ENCODE measurements at places on chromosomes 5 and 9.

DNA sequence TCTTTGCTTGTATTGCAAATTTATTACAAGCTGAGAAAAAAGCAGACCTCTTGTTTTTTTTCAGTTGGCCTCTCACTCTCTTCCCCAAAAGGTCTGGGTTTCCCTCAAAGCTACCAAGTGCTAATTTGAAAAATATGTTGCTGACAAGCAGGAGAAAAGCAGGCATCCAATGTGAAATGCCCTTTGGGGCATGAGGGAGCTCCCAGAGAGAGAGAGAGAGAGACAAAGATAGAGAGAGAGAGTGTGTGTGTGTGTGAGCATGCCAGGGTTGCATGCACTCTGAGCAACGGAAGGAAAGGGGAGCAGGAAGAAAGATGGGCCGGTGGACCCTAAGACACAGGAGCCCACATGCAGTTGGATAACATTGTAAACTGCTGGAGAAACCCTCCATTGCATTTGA lies 358.4 kb downstream of the TMEM38B start:
- DNase-seq: no peak

DNA sequence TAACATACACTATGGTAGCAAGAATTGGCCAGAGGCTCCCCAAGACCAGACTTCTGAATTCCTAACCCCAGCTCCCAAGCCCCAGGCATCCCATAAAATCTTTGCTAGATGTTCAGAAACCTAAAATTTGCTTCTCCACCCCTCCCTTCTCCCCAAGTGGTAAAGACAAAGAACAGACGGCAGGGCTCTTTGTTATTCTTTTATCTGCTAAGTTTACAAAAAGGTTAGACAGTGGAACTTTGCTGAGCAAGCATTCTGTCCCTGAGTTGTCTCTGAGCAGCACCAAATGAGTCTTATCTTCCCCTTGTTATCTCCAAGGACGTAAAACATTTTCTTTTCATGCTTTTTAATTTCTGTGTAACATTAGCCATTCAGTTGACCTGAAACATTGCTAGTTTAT lies 30.2 kb downstream of the TJP2 start:
- DNase-seq: no peak

DNA sequence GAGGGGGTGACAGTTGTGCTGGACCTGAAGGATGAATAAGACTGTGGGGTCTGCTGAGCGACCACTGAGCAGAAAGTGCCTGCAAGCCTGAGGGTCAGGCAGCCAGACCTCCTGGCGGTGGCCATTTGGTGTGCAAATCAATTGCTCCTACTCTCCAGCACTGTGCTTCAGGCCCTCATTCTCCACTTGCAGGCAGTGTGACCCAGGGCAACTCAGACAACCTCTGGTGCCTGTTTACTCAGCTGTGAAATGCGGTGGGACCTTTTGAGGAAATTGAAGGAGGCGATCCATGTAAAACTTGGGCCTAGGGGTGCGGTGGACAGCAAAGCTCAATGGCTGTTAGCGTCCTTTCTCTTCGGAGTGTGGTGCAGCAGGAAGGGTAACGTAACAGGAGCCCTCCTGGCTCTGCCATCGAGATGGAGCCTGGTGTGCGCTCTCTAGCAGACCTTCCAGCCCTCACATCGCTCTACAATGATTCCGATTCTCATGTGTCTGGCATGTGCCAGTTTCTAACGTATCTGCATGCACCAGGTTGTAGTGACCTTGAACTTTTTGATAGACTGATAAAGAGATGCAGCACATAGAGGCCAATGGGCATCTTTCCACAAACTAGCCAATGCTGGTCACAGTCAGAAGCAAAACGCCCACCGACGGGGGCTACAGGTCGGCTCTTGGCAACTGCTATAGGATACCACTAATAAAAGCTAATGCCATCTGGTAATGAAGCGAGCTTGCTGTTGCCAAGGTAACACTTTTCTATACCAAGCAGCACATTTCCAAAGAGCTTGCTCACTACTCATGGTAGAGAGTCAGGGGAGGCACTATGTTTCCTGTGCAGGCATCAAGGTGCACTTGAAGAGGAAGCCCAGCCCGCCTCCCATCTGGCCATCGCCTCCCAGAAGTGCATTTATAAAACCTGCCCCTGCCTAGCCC lies 159.7 kb upstream of the RAPGEF1 start:
- DNase-seq: no peak

GRCh38 chr5:158990979-158991775 lies 108.5 kb downstream of the EBF1 start:
- DNase-seq: no peak

- no peak for DNase-seq
Observed at GRCh38 chr5:131481569-131481968, 153.5 kb downstream of the RAPGEF6 start.

DNA sequence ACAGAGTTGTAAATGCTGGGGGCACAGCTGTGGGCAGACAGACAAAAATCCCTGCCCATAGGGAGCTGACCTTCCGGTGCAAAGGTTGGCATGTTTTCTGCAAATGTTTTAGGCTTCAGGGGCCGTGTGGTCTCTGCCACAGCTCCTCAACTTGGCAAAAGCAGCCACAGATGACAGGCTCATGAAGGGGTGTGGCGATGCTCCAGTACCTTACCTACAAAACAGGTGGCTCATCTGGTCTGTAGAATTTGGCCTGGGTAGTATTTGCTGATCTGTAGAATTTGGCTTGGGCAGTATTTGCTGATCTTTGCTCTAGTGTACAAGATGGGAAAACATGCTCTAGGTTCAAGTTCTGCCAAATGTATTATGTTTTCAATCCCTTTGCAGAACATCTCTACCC lies 283.9 kb downstream of the GADD45G start:
- no peak for DNase-seq

GRCh38 chr5:141603923-141604717 lies 14.7 kb downstream of the DIAPH1 start:
- peak; percentile 90 for DNase-seq

DNA sequence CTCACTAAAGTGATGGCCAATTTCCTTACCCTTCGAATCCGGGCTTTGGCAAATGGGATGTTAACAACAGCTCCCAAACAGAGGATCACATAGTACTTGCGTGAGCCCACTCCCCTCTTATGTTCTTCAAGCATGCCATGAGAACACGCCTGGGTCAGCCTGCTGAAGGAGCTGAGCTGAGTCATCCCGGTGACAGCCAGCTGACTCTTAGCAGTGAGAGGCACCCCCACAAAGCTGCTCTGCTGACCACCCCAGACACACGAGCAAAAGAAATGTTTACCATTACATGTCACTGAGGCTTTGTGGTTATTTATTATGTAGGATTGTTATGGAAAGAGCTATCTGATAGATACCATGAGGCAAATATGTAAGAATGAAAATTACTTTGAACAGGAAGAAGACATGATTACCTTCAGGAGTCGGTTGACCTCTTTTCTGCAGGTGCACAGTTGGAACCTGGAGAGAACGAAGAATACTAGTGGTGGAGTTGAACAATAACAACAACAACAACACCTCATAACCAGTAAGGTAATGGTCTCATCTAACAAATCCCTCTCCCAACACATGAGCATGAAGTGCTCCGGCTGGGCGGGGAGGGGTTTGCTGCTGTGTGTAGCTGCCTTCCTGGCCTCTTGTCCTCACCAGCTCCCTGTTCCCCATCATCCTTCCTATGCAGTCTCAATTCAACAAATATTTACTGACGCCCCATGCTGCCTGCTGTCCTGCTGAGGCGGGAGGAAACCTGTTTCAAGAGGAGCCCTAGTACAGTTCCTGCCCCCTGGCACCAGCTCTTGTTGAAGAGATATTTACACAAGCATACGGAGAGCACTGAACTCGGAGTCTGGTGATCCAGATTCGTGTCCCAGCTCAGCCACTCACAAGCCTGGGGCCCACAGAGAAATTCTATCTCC lies 69.4 kb upstream of the LHFPL2 start:
- no peak for DNase-seq

GRCh38 chr9:573691-574410 lies 267.6 kb upstream of the DMRT1 start:
- peak; percentile 64 for DNase-seq

- no peak for DNase-seq
Observed at GRCh38 chr5:111703662-111704061, 53.3 kb downstream of the NREP start.
